ENCODE measurements at places on chromosomes 4 and X.
A peak's percentile ranks its signal among the peaks of the same experiment; 100 is the strongest.

DNA sequence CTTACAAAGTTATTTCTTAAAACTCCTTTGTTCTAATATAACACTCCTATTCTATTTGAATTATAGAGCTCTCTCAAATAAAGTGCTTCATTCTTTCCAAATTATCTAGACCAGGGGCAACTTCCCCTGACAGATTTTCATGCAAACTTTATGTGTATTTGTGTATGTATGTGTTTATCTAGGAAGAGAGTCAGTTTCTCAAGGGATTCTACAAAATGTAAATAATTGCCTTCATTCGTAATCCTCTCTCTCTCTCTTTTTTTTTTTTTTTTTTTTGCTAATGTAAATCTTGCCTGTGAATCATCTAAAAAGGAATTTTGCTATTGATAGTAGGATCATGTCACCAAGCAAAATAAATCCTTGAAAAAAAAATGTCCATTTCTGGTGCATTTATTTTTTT is 38.9 kb upstream of the RBPJ start:
- DNase-seq: no peak

DNA sequence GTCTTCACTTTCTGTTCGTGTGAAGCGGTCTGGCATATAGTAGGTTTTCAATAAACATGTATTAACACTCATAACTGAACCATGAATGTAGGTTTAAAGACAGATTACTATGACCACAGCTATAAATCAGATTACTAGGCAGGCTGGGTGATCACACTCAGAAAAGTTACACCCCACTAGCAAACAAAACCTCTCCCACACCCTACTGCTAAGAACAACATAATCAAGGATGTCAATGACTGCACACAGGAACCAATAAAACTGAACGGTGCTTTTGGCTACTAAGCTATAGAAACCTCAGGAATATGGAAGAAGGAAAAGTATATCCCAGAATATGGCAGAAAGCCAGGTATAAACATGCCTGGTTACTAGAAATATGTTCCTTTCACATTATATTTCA is 676.9 kb downstream of the SMARCA1 start:
- no peak for DNase-seq

DNA sequence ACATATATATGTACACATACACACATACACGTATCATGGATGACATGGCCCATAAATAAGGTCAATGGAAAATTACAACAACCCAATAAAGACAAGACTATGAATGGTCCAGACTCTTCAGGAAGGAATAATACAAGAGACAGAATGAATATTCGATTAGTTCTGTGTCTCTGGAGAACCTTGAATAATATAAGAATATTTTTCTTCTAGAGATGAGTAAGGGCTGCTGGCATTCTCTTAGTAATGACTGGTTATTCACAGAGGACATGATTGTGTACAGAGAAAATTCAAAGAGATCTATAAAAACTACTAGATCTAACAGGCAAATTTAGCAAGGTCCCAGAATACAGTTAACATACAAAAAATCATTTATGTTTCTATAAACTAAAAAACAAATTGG is 23.3 kb downstream of the SPIN4 start:
- no peak for DNase-seq

- DNase-seq: no peak
These were observed 31.5 kb downstream of the GRIA3 start for GRCh38 chrX:123215397-123216089.

DNA sequence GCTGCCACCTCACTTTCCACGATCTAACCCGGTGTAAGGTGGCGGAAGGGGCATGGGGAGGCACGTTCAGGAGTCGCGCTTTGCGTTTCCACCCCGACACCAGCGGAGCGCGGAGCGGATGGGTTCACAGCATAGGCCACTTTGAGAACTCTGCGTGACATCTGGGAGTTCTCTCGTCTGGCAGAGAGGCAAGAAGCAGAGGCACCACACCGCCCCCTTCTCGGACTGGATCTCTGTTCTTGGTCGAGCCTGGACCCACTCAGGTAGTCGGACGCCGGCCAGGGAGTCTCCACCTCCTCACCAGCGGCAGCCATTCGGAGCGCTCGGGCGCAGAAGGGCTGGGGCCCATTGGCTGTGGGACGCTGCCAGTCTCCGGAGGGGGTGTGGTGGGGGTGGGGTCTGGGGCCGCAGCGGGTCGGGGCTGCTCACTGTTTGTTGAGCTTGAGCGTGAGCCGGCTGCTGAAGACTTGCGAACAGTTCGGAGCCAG is at the start of gene DACH2:
Gene DACH2 (plus strand): TSS at position 428 of the 488 bp plus-strand sequence.
- DNase-seq: peak; percentile 91

DNA sequence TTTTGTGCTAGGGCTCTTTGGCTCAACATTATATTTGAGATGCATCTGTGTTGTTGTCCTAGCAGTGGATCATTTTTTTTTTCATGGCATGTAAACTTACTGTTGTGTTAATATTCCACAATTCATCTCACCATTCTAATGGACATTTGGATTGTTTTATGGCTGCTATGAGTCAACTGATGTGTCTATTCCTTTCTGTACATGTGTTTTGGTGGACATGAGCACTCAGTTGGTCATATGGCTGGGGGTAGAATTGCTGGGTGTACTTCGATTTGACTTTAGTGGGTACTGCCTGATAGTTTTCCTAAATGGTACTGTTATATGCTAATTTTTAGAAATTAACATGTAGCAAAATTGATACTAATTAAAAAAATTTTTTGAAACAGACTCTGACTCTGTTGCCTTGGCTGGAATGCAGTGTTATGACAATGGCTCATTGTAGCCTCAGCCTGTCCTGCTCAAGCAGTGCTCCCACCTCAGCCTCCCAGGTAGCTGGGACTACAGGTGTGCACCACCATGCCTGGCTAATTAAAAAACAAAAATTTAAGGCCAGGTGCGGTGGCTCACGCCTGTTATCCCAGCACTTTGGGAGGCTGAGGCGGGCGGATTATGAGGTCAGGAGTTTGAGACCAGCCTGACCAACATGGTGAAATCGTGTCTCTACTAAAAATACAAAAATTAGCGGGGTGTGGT is 9.0 kb downstream of the FAM193A start:
- DNase-seq: no peak

DNA sequence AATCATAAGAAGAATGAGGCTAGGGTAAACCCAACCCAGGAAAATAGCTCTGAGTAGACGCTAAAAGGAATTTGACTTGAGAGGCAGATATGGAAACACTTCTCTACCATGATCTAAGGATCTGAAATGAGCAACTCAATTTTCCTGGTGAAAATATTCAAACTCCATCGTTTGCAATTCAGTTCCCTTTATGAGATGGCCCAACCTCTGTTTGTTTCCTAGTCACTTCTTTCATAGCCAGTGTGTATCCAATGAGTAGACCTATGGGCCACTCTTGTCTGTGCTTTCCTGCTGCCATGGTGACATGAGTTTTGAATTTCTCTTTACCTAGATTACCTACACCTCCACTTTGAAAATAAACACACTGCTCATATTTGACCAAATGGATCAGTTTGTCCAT is 176.2 kb upstream of the GPRIN3 start:
- no peak for DNase-seq

DNA sequence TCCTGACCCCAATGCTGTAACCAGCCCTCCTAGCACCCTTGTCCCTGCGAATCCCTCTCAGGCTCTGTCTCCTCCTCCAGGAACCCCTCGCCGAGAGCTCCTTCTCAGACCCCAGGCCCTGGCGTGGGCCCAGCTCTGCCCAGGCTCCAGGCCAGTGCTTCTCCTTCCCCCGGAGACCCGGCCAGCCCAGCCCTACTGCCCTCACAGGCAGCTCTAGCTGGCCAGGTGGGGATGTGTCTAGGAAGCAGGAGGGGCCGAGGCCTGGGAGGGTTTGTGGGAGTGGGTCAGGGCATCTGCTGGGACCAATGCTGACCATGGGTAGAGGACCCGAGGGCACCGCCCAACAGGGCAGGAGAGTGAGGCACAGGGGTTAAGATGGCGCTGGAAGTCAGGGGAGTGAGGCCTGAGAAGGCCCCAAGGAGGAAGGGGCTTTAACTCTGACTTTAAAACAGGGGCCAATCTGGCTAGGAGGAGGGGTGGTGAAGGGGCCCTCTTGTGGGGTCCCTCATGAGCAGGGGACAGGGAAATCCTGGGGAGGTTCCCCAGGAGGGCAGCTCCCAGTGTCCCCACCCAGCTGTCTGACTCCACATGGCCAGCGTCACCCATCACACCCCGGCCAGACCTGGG is 64.7 kb upstream of the NKX1-1 start:
- no peak for DNase-seq
